Activated CD8-positive, alpha-beta memory T cell treated with anti-CD3 and anti-CD28 coated beads for 1 hour (primary cell): ENCODE measurements at places on chromosomes 7 and 10.

DNA sequence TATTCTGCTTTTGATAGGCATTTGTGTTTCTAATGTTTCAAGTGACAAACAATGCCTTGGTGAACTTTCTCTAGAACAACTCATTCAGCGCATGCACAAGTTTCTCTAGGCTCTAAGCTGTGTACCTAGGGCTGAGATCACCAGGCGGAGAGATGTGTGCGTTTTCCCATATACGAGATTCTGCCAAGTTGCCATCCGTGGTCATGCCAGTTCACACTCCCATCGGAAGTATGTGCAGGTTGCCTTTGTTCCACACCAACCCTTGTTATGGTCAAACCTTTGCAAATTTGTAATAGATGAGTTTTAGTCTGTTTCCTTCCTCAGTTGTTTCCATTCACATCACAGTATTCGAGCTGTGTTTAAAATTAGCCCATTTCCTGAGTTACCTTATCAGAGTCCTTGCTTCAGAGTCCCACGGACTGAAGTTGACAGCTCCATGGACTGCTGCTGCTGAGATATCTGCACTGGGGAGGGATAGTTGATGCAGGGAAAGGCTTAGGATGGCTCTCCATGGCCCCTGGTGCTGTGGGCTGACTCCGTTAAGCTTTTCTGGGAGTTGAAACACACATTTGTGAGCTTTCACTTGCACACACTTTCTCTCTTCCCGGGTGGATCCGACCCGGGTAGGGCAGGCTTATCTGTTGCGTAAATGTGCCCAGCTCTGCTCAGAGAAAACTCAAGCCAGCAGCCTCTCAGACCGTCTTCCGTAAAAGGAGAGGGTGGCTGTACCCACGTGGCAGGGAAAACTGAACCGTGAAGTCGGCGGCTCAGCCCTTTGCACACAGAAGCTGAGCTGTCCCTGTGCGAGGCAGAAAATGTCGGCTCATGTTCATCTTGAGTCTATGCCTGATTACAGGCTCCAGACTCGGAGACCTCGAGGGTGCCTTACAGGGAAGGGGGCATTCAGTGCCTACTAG, 49.4 kb downstream of the HK1 start:
- no peak for DNase-seq

- DNase-seq: no peak
Measured at GRCh38 chr7:44791278-44792219, 4.9 kb upstream of the PPIA start.

GRCh38 chr7:33961948-33962347, 56.6 kb downstream of the BMPER start:
- DNase-seq: no peak

DNA sequence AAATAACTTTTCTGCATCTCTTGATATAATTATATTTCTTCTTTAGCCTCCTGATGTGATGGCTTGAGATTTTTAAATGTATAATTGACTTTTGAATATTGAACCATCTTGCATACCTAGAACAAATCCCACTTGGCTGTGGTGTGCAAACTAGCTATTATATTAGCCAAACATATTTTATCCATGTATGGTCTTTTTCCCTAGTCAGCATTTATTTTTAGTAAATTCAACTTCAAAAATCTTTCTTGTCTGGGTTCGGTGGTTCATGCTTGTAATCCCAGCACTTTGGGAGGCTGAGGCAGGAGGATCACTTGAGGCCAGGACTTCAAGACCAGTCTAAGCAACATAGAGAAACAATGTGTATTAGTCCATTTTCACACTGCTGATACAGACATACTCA, 386.6 kb upstream of the VWC2 start:
- DNase-seq: no peak

- no peak for DNase-seq
Measured at GRCh38 chr7:44962483-44963251, 16.1 kb downstream of the MYO1G start.

GRCh38 chr10:130808243-130808642, 503.3 kb downstream of the TCERG1L start:
- no peak for DNase-seq

DNA sequence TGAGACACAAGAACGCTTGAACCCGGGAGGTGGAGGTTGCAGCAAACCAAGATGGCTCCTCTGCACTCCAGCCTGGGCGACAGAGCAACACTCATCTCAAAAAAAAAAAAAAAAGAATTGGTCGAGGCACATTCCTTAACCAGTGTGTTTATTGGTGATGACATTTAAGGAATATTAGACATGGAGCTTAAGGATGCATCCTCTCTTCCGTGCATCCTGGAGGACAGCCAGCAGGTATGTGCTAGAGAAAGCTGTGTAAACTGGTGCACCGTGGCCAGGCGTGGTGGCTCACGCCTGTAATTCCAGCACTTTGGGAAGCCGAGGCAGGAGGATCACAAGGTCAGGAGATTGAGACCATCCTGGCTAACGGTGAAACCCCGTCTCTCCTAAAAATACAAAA, 11.8 kb downstream of the ZKSCAN1 start:
- no peak for DNase-seq

DNA sequence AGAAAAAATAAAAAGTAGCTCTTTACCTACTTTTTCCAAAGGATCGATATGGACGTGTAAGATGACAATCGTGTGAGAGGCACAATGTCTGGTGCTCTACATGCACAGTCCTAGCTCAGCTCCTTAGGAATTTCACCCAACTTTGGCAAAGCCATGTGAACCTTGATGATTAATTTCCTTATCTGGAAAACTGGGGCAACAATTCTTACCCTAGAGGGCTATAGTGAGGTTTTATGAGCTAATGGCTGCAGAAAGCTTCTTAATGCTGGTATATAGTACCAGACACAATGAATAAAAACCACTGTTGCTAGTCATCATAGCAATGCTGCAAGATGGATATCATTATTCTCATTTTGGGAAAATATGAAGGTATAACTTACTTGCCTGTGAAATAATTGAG, 202.7 kb downstream of the PARD3 start:
- DNase-seq: no peak

- DNase-seq: no peak
Measured at GRCh38 chr7:121076350-121077164, 88.0 kb downstream of the CPED1 start.

GRCh38 chr10:32163762-32164148, 107.5 kb upstream of the KIF5B start:
- no peak for DNase-seq

DNA sequence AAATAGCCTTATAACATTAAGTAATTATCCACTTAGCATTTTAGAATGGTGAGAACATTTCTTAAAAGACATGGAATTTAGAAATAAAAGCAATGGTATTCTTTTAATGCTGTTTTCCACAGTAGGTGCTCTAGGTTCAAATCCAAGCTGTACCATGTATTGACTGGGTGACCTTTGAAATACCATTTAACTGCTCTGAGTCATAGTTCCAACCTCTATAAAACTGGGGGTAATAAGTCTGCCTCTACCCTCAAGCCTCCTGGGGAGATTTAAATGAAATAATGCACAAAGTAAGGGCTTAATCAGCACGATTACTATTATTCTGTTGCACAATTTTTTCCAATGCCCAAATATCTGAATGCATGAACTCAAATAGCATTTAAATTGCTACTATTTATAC, 236.4 kb upstream of the CCDC6 start:
- DNase-seq: no peak

DNA sequence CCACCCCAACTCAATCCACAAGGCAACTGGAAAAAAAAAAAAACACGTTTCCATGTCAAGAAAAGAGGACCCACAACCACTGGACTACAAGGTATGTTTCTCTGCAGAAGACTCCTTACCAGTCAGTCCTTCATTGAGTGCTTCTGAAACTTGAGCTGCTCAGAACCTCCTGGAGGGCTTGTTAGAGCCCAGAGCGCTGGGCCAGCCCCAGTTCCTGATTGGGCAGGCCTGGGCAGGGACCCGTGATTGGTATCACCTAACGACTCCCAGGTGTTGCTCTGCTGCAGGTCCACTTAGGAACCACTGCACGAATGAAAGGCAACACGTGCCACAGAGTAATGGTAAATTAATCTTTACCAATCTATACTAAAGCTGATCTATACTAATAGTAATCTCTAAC, 473 bp upstream of the CCDC201 start:
- no peak for DNase-seq

- DNase-seq: no peak
Measured at GRCh38 chr7:155879592-155879991, 67.3 kb upstream of the SHH start.

GRCh38 chr10:98790817-98791216, 344.1 kb upstream of the HPS1 start:
- DNase-seq: no peak

DNA sequence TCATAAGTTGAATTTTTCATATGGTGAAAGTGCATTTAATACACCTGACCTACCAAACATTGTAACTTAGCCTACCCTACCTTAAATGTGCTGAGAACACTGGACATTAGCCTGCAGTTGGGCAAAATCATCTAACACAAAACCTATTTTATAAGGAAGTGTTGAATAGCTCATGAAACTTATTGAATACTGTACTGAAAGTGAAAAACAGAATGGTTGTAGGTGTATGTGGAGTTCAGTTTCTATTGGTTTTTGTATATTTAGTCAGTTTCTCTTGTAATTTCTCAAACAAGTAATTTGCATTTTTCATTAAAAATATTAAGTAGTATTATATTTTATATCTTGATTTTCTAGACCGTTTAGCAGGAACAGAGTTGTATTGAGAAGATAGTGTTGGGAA, 15.3 kb downstream of the CCDC7 start:
- no peak for DNase-seq

DNA sequence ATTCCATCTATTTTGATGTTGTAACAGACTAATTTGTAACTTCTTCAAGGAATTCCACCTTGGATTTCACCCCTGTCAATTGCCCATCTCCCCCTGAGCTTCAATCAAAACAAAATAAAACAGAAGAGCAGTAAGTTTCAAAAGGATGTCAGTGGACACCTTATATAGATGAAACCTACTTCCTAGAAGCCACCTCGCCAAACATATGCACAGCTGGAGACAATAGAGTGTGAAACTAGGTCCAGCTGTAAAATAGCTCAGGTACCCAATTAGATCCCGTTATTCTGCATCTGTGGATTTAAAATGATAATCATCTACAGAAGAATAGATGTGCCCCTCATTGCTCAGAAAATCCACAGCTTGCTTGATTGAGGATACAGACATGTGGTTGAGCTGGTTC, 598.6 kb downstream of the SH2D4B start:
- DNase-seq: no peak

GRCh38 chr10:73253225-73253555, 746 bp upstream of the MRPS16 start:
- no peak for DNase-seq

DNA sequence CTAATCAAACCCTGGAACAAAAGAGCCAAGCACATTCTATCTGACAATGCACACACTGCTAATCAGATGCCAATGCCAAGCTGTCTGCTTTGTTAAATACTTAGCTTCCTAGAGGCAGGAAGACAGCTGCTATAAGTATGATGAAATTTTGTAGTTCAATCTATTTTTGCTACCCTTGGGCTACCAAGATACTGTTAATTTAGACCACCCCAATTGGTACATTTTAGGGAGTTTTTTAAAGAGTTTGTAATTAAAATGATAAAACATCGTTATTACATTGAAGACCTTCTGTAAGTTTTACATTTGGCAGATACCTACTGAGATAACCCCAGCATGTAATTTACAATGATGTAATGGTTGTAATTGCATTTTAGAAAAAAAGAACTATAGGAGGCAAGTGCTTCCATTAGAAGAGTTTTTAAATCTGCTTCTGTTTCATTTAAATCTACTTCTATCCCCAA, 268.5 kb downstream of the ADK start:
- no peak for DNase-seq

DNA sequence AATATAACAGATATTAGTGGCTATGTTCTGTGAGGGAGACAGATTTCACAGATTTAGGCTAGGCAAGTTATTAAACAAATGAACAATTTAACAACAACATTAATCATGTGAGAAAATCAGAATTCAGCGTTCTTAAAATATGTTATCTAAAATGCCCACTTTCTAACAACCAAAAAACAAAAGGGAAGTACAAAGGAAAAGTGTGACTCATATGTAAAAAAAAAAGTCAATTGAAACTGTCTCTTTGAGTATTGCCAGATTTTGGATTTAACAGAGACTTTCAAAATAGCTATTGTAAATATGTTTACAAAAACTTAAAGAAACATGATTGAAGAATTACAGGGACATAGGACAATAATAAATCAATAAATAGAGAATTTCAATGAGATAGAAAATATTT, 34.8 kb upstream of the ARHGAP22 start:
- DNase-seq: no peak

GRCh38 chr7:13231216-13231615, 543.8 kb downstream of the ARL4A start:
- DNase-seq: no peak

DNA sequence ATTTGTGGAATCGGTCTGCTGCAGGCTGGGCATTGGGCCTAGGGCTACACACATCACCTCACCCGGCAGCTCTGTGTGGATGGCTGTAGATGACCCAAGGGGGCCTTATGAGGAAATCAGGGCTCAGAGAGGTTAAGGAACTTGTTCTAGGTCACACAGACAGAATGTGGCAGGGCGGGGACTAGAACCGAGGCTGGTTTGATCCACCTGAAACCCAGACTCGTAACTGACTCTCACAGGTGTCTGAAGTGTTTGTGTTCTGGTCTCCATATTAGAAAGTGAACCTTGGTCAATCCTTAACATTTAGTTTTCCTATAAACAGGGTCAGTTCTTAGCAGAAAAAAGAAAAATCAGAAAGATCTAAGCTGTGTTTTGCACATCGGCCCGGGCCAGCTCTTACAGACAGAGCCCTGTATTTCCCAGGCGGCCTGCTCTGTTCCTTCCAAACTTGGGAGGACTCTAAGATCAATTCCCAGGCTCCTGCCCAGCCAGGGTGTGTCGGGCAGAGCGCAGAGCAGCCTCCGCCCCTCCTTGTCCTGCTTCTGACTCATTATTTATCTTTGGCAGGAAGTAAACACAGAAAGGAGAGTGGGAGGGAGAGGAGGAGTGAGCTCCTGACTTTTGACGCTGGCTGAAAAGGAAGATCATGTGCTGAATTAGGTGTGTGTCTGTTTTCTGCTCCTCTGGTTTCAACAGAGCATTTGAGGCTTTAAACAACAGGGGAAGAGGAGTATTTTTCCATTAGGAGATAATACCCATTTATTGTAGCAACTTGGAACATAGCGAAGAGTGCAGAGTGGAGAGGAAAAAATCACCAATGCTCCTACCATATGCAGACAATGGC, 74.1 kb downstream of the TACC2 start:
- DNase-seq: no peak

GRCh38 chr10:64277536-64277935, 756.3 kb downstream of the REEP3 start:
- no peak for DNase-seq

DNA sequence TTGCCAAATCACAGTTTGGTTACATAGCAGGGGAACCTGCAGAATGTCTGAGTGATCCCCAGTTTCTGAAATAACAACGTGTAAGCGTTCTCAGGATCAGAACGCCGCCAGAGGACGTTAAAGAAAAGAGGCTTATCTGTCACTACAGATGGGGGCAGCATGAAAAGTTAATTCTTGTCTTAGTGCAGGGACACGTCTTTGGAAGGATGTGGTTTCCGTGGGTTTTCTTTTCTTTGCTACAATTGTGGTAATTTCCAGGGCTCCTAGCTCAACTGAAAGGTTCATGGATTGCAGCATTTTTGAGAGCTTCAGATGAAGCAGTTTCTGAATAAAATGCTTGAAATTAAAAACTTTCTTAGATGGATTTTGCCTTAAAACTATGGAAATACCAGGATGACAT, 106.6 kb downstream of the PRKCQ start:
- no peak for DNase-seq

- DNase-seq: no peak
Measured at GRCh38 chr10:114808982-114809381, 12.6 kb upstream of the FHIP2A start.

- no peak for DNase-seq
Measured at GRCh38 chr10:103125323-103126267, 67.5 kb downstream of the NT5C2 start.

GRCh38 chr10:5840314-5841307, 27.4 kb upstream of the GDI2 start:
- DNase-seq: no peak
